Smooth muscle cell of the brain vasculature (primary cell): ENCODE measurements at places on chromosomes 5 and 9.
A peak's percentile ranks its signal among the peaks of the same experiment; 100 is the strongest.

DNA sequence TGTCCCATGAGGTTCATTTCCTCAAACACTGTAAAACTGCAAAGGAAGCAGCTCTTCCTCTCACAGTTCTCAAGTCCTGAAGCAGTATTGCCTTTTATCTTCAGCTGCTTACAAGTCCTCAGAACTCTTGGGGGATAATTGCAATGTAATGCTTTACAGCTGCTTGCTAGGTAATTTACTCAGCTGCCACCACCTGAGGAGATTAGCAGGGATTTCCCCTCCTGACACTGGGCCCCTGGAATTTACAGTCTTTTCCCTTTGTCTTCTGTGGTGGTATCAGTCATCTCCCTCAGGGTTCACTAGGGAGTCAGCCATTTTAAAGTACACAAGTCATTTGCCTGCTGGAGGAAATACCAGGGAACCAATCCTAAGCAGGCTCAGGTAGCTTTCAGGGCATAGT is 754.3 kb upstream of the GRAMD2B start:
- DNase-seq, result no peak

- DNase-seq, result no peak
These were observed 499 bp upstream of the TMEM232 start for GRCh38 chr5:110727025-110727314.

DNA sequence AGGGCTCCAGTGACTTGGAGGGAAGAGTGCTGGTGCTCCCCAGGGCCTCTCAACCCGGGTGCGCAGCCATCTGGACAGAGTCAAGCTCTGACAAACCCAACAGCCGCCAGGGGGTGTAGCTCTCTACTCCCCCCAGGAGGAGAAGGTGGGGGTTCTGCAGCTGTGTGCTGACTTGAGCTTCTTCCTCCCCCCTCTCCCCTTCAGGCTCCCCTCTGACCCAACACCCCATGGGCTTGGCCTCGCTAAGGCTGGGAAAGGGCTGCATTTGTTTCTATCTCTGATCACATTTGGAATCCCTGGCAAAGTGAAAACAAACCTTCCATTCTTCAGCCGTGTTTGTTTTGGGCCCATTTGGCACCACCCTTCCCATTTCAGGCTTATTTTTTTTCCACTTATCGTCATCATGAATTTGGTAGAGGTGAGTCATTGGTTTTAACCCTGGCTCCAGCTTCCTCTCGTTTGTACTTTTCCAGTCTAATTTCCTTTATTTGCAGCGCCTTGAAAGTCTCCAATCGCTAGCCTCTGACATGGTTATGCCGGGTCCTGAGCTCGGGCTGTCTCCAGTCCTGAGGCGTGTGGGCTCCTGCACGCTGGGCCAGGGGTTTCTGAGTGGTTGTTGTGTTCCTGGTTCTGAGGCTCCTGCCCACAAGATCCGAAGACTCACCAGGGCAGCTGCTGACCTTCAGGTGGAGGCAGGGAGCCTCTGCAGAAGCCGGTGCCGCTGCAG is 36.1 kb downstream of the DAP start:
- DNase-seq, result peak; percentile 72

- no peak for DNase-seq
These were observed 782.2 kb upstream of the NUDT12 start for GRCh38 chr5:104344809-104345208.

GRCh38 chr9:129182625-129183494 is 4.8 kb upstream of the IER5L start:
- DNase-seq, result no peak

GRCh38 chr5:5182508-5183188 is 42.5 kb downstream of the ADAMTS16 start:
- DNase-seq, result no peak

GRCh38 chr5:180684623-180685161 is 35.3 kb upstream of the FLT4 start:
- DNase-seq, result no peak
